Activated CD4-positive, CD25-positive, alpha-beta regulatory T cell treated with anti-CD3 and anti-CD28 coated beads, Interleukin-2, amount 50 U/mL, for 24 hours (primary cell): ENCODE measurements at places on chromosomes 3 and 15.

DNA sequence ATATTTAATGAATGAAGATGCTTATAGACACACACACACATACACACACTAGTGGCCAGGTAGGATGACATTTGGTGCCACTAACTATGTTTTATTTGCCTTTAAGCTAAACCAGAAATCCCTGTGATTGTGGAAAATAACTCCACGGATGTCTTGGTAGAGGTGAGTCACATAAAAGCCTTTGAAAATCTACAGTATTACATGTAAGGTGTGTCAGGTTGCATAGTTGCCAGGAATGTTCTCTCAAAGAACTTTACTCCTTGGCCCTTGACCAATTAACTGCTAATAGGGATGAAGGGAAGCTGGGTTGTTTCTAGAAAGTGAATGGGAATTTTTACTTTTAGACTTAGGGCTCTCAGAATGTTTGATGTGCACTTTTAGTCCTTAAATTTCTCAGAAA lies 9.9 kb downstream of the ZBED2 start:
- ATAC-seq = no peak

GRCh38 chr15:47477341-47477740 lies 240.0 kb upstream of the SEMA6D start:
- ATAC-seq = no peak

DNA sequence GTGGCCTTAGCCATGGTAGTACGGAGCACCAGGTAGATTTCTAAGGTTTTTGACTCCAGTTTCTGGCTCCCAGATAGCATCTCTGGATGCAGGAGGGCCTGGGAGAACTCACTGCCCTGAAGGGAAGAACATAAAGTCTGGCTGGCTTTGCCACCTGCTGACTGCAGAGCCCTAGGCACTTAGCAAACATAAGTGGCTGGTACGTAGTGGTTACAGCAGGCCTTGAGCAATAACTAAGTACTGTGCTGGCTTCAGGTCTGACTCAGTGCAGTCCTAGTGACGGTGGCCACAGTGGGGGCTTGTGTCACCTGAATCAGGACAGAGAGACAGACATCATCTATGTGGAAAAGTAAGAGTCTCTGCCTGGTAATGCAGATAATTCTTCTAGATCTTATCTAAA lies 871.1 kb downstream of the PDCD6IP start:
- ATAC-seq = no peak

DNA sequence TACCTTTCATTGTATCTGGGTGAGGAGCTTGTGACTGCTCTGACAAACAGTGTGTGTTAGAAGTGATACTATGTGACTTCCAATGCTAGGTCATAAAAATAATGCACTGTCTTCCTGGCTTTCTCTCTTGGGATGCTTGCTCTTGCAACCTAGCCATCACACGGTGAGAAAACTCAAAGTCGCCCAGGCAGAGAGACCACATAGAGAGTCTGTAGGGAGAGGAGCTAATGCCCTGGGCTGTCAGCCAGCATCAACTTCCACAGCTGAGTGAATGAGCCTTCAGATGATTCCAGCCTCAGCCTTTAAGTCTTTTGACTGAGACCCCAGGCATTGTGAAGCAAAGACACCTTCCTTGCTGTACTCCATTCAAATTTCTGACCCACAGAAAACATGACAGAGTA lies 220.6 kb upstream of the SGO1 start:
- no peak for ATAC-seq

- no peak for ATAC-seq
These were observed 83.5 kb upstream of the CFAP20DC start for GRCh38 chr3:59133311-59133710.

GRCh38 chr3:59685432-59685831 lies 635.6 kb upstream of the CFAP20DC start:
- ATAC-seq = no peak

- ATAC-seq = no peak
These were observed 131.5 kb downstream of the GHSR start for GRCh38 chr3:172316758-172317157.

- ATAC-seq = no peak
These were observed 283.7 kb downstream of the NLGN1 start for GRCh38 chr3:173681188-173681678.

- no peak for ATAC-seq
These were observed 93.2 kb downstream of the UACA start for GRCh38 chr15:70669966-70670658.

- ATAC-seq = no peak
These were observed 53.6 kb upstream of the AP4E1 start for GRCh38 chr15:50854601-50855490.
